SJSA1 (cell line): ENCODE measurements at places on chromosomes 2 and 18. TPM values are rescaled to one million over a fixed set of nuclear protein-coding genes. Genes with fewer than 3 reads are reported as not detected.
A peak's percentile ranks its signal among the peaks of the same experiment; 100 is the strongest.

DSC3 gene
- 13.9 and 20.0 TPM in 2 replicates for total RNA-seq

MTX2 gene
- total RNA-seq: 34.1 and 34.3 TPM in 2 replicates

DNA sequence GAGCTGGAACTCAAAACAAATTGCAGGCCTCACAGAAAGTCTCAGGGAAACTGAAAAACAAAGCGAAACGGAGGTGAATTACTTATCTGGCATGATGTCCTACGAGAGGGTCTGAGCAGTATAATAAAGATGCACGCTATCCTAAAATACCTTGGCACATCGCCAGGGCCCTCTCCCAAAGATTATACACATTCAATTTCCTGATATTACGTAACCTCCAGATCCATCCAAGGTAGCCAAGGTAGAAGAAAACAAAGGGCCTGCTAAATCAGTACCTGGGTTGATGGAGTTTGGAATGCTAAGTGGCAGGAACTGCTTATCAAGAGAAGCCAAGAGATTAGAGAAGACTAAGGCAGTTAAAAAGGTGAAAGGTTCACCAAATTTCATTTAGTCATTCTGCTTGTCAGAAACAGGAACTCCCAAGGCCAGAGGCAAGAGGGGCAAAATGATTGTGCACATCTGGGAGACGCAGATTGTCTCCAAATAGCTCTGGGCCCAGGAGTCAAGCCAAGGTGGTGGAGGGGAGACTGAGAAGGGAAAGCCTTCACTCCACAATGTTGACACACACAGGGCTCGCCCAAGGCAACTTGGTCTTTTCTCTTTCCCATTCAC is 236.8 kb upstream of the ATP5MC3 start:
- no peak for DNase-seq

DNA sequence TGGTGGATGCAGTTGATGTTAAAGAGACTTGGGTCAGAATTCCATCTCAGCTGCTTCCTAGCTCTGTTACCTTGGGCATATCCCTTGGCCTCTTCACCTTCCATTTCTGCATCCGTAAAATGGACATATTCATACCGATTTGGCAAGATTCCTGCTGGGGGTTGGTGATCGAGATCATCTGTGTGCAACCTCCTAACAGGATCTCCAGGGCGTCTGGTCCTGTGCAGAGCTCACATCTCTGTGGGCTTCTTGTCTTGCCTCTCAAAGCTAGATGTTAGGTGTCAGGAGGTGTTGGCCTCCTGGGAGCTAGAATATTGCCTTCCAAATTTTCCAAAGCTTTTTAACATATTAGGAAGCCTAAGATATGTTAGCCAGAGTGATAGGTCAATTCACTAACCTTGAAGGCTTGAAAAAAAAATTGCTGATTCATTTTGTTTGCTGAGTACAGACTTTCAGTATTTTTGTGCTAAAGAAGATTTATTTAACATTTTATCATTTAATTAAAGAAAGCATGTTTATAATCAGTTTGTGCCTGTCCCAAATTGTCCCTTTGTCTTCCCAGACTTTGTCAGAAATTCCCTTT is 69.7 kb upstream of the ZNF516 start:
- DNase-seq: no peak

GRCh38 chr2:214695789-214696188 is 113.7 kb downstream of the BARD1 start:
- no peak for DNase-seq

EVA1A gene
- 152 and 214 TPM in 2 replicates for total RNA-seq

GRCh38 chr2:204357286-204357685 is 188.0 kb upstream of the PARD3B start:
- DNase-seq: no peak

MMADHC gene
- total RNA-seq: 246 and 260 TPM in 2 replicates

TRIM54 gene
- total RNA-seq: not detected in 2 replicates

DNA sequence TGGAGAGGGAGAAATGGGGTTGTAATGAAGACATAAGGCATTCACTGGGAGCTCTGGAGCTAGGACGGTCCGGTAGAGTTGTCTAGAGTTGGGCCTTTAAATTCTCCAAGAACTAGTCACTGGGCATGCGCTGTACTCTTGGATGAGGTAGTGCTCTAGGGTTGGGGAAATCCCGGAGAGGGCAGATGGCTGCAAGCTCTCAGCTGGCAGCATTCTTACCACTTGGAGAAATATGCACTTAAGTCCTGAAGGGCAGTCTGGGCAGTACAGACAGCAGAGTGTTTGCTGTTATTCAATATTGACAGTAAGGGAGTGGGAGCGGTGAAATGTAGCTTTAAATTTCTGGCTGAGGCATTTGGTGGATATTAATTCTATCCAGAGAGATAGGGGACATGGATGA is 214.6 kb downstream of the RDH14 start:
- peak; percentile 36 for DNase-seq

- DNase-seq: no peak
Measured at GRCh38 chr2:29119211-29119610, 4.0 kb downstream of the CLIP4 start.

DNA sequence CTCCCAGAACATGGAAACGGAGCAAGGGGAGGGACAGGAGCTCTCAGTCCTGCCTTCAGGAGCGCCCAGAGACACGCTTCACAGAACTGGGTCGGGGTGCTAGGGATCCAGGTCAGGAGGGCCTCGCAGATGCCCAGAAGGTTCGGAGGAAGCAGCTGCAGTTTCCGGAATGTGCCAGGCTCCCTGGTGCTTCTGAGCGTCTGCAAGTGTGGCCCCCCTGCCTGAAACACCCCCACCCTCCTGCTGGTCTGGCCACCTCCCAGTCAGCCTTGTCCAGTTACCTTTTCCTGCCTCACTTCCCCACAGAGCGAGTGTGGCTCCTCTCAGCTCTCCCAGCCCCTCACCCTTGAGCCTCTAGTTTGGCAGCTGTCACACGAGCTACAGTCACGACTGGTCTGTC is 88.3 kb upstream of the TAF1B start:
- DNase-seq: no peak

DNA sequence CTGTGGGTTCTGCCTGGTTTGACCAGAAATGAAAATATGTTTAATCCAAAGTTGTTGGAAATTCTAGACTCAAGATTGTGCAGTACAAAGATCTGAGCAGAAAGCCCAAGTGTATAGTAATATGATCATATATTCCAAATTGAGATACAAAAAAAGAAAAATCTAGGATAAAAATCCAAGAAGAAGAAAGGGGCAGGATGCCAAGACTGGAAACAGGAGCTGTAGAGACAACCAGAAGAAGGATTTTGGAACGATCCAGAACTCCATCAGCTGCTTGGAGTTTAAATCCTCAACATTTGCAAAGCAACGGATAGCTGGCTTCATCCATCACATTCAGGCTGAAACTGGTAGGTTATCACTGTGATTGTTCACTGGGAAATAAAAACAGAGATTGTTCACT is 333.6 kb upstream of the UBE2E3 start:
- DNase-seq: no peak

DNA sequence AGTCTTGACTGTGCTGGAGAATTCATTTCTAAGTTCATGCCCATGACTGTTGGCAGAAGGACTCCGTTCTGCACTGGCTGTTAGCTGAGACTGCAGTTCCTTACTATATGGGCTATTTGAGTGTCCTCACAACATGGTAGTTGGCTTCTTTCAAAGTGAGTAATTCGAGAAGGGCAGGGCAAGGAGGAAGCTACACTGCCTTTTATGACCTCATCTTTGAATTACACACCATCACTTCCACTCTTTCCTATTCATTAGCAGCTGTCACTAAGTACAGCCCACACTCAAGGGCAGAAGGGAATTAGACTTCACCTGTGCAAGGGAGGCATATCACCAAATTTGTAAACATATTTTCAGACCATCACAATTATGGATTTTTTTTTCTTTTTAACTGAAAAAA is 55.9 kb upstream of the EPAS1 start:
- DNase-seq: no peak

DNA sequence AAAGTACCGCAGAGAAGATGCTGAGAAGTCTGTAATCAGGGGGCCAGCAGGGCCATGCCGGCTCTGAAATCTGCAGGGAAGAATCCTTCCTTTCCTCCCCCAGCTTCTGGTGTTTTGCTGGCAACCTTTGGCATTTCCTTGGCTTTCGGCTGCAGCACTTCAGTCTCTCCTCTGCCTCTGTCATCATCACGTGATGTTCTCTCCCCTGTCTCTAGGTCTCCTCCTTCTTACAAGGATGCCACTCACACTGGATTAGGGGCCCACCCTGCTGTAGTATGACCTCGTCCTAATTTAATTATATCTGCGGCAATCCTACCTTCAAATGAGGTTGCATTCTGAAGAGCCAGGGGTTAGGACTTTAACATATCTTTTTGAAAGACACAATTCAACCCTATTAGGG is 13.8 kb upstream of the RAB12 start:
- DNase-seq: no peak

DNA sequence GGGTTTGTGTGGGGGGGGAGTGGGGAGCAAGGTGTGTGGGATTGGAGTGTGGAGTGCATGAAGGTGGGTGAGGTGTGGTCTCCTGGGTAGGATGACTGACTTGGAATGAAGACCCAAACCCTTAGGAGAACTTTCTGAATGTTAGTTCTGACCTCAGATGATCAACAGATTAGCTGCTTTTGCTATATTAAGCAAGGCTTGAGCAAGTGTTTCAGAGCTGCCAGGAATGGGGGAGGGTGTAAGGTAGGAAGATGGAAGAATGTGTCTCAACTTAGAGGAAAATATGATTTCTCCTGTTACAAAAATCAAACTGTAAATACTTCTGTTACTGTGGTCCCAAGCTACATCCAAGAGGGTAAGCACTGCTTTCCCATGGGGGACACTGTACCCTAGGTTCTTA is 273.6 kb downstream of the TGIF1 start:
- DNase-seq: no peak

- no peak for DNase-seq
Measured at GRCh38 chr2:137535897-137536296, 428.4 kb upstream of the HNMT start.

IL36B gene
- not detected in 2 replicates for total RNA-seq

DNA sequence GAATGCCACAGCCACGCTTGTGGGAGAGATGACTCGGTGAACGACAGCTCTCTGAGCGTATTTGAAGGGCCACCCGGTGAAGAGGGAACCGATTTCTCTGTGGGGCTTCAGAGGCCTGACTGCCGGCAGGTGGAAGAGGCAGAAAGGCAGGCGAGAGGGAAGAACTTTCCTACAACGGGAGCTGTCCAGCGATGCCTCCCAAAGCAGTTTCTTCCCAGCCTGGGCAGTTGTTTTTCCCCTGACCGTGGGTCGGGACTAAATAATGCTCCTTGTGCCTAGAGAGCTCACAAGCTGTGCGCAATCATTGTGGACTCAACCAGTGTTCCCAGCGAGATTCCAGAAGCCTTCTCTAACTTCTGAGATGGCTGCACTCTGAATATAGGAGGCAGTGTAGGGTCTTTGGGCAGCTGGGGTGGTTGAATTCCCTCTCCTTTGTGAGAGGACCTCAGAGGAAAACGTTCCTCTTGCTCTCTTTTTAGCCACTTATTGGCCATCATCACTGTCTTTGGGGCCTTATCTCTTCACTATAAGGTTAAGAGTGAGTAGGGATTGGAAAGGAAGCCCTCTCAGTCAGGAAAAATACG is 710 bp downstream of the SEC11C start:
- DNase-seq: no peak

HJURP gene
- total RNA-seq: 73.2 and 81.4 TPM in 2 replicates

REG1A gene
- total RNA-seq: not detected in 2 replicates

AKAIN1 gene
- total RNA-seq: not detected in 2 replicates

DNA sequence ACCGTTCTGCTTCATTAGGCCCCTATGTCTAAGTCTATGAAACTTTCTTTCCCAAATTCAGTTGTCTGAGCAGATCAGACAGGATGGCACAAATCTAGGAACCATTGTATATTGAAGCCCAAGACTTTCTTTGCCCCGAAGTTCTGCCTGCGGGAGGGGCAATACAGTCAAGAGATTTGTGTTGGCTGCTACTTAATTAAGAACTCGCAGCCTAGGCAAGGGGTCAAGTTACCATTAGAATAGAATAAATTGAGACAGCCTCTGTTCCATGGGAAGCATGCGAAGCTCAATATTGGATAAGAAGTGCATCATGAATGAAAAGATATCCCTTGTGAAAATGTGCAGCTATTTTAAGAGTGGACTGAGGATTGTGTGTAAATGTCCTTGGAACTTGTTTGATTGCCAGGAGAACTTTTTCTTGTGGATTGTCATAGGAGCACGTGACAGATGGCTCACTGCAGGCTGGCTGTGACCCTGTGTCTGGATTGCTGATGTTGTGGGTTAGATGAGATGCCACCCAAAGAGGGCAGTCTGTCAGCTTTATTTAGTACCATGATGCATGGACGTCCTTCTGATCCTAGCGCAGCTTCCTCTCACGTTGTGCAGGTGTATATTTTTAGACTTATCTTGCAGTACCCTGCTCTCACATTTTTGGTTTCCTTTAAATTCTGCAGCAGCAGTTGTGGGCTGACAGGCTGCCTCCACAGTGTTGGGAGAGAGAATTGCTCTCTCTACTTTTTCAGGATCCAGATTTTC is 30.9 kb downstream of the HAUS1 start:
- no peak for DNase-seq

DNA sequence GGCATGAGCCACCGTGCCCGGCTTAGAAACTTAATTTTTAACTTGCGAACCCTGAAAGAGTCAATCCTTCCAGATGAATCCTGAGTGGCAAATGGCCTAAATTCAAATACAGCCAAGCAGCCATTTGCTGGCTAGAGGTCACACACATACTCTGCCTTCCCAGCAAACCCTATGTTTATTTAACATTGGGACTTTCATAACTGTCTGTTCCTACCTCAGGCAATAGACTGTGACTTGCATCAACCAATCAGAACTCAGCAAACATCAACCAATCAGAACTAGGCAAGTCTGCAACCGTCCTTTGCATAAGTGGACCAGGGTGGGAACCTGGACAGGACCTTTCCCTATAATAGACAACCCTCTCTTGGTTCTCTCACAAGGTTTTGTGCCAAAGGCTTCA is 127.5 kb downstream of the DTNB start:
- DNase-seq: no peak

LTBP1 gene
- total RNA-seq: 8.7 and 13.0 TPM in 2 replicates

- DNase-seq: no peak
Measured at GRCh38 chr18:48493434-48494230, 45.2 kb upstream of the CTIF start.

DNA sequence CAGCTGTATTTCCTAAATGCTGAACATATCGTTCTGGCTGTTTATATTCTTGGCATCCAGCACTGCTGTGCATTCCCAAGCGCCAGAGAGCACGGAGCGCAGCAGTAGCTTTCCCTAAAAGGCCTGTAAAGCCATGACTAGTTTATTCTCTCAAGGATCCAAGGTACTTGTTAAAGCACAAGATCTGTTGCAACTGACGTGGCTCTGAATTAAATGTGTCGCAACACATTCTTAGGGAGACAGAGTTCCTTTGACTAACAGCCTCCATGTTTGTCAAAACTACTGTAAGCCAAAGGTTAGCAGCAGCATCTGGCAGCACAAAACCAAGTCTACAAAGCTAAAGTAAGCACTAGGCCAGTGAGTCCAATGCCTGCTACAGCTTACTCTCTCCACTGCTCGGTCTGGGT is 188.6 kb upstream of the FN1 start:
- no peak for DNase-seq

- DNase-seq: peak; percentile 43
Measured at GRCh38 chr18:79525556-79526467, 130.1 kb downstream of the NFATC1 start.

KLHL30 gene
- total RNA-seq: 0.50 and 1.5 TPM in 2 replicates

- no peak for DNase-seq
Measured at GRCh38 chr2:145792745-145793144, 1272.8 kb upstream of the ZEB2 start.

ITM2C gene
- 161 and 216 TPM in 2 replicates for total RNA-seq
